ENCODE measurements at places on chromosomes 4 and X.
A peak's percentile ranks its signal among the peaks of the same experiment; 100 is the strongest.

- peak; percentile 22 for DNase-seq
Measured at GRCh38 chr4:153205757-153206156, 1.5 kb downstream of the TRIM2 start.

DNA sequence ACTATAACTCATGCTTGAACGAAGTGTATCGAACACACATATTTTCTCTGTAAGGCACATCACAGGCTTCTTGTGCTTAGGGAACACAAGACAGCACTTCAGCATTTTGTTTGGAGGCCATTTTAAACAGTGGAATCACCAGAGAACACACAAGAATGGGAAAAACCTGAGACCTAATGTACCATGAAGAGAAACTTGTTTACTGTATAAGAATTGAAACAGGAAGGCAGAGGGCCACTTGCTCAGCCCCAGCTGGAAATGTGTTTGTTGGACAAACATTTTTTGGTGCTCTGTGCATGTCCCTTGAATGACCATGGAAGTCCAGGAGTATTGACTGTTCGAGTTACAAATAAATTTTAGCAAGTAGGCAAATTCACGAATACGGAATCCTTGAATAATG lies 47.5 kb downstream of the RAPGEF2 start:
- DNase-seq: no peak

- DNase-seq: no peak
Measured at GRCh38 chrX:77493677-77494553, 46.7 kb downstream of the FGF16 start.

GRCh38 chrX:3307881-3308280 lies 38.6 kb downstream of the MXRA5 start:
- DNase-seq: no peak

GRCh38 chr4:16083241-16084191 lies at the start of gene PROM1:
PROM1 (minus strand) TSS chr4:16084023; CDS start chr4:16075906, 8,117 bp downstream.
- no peak for DNase-seq

Measured in activated T-cell treated with anti-CD3 and anti-CD28 coated beads for 24 hours (primary cell).